H9 (cell line): ENCODE measurements at places on chromosomes 5 and 9.

DNA sequence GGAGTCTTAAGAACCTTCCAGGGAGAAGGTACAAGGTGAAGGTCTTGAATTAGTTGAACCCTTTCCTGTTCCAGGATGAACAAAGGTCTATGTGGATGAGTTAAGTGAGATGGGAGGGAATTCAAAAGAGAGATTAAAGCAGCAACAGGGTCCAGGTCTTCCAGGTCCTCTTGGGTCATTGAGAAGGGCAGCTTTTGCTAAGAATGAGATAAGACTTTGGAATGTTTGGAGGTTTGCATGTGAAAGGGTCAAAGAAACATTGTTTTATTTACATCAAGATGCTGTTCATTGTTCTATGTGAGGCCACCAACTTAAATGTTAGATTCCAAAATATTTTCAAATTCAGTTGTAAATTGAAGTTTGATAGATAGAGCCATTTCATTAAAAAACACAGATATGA is 463.9 kb downstream of the ANXA1 start:
- DNase-seq, result no peak
- peaks cover 5% of the 10 kb centered on the region; the same call in 1 of the 2 replicates for H3K4me1 ChIP-seq
- H3K27ac ChIP-seq, result no peak overlapping the region

DNA sequence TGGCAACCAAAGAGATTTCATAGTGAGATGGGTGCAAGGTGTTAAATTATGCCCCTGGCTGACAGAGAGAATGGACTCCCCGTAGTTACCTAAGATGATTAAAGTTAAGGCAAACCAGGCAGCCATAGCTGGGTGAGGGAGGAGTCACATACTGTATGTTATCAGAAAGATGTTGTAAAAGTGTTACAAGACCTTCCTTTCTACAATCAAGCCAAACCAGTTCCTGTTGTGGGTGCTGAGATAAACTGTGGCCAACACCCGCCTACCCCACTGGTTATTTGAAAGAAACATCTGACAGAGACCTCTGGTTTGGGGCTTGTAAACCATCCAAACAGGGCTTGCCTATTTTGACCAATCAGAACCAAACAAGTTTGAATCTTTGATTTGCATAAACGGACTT is 684.7 kb upstream of the NUDT12 start:
- H3K36me3 ChIP-seq, result no peaks in the 10 kb centered on the region
- H3K4me1 ChIP-seq, result no peaks in the 10 kb centered on the region
- DNase-seq, result no peak
- no peak overlapping the region for H3K27ac ChIP-seq
- no peak overlapping the region for H3K4me3 ChIP-seq

DNA sequence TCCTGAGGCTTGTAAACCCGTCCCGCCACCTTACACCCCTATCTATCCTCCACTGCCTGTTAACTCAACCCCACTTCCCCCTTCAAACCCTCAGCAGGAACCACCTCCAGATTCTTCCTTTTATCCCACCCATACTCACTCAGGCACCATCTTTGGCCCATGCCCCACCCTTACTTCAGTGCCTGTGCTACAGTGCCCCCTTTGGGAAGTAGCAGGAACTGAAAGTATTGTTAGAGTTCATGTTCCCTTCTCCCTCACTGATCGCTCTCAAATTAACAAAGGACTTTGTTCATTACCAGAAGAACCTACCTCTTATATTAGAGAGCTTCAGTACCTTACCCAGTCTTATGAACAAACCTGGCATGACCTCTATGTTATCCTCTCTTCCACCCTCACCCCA is 92.2 kb upstream of the MOCS2 start:
- DNase-seq, result no peak
- no peak overlapping the region for H3K27ac ChIP-seq
- H3K27me3 ChIP-seq, result no peaks in the 10 kb centered on the region
- no peaks in the 10 kb centered on the region for H3K36me3 ChIP-seq

GRCh38 chr9:12368569-12368968 is 324.6 kb upstream of the TYRP1 start:
- no peaks in the 10 kb centered on the region for H3K36me3 ChIP-seq
- no peak overlapping the region for H3K4me3 ChIP-seq
- no peaks in the 10 kb centered on the region for H3K27me3 ChIP-seq
- no peak overlapping the region for H3K27ac ChIP-seq
- no peaks in the 10 kb centered on the region for H3K4me1 ChIP-seq

DNA sequence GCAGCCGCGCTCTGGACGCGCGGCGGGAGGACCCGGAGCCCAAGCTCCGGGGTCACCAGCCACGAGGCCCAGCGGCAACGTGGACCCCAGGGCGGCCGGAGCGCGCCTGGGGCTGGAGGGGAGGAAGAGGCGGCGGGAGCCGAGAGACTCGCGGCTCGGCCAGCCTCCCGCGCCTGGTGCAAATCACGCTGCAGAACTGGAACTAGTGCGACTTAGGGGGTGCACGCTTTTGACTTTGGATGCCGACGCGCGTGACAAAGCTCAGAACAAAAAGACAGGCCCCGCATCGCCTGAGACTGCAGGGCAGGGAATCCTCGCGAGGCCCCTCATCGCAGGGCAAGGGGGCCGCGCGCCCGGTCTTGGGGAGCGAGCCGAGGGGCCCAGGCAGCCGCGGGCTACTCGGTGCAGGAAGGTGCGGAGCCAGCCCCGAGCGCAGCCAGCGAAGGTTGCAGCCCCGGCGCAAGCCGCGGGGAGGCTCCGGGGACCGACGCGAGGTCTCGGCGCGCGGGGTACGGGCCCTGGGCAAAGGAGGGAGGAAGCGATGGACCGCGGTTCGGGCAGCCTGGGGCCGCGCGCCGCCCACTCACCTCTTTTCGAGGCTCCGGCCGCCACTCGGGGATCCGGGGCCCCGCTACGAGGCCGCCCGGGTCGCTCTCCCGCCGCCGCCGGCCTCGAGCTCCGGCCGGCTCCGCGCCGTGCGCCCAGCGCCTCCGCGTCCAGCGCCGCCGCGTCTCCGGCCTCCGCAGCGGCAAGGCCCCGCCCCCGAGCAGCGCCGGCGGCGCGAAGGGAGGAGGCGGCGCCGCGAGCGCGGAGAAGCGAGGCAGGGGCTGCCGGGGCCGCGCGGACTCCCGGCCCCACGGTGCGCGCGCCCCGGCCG is at the start of gene GOLM1:
GOLM1 (minus strand) TSS at position 735 of the 877 bp plus-strand sequence. CDS start 20,238 bp downstream, outside the sequence.
- no peaks in the 10 kb centered on the region; the same call in 1 of the 2 replicates for H3K4me1 ChIP-seq
- peaks cover 3% of the 10 kb centered on the region; the same call in 1 of the 2 replicates for H3K27me3 ChIP-seq
- DNase-seq, result peak; percentile 44
- H3K27ac ChIP-seq, result no peak within 1 kb of the TSS
